ENCODE measurements at places on chromosomes 3 and 15.

DNA sequence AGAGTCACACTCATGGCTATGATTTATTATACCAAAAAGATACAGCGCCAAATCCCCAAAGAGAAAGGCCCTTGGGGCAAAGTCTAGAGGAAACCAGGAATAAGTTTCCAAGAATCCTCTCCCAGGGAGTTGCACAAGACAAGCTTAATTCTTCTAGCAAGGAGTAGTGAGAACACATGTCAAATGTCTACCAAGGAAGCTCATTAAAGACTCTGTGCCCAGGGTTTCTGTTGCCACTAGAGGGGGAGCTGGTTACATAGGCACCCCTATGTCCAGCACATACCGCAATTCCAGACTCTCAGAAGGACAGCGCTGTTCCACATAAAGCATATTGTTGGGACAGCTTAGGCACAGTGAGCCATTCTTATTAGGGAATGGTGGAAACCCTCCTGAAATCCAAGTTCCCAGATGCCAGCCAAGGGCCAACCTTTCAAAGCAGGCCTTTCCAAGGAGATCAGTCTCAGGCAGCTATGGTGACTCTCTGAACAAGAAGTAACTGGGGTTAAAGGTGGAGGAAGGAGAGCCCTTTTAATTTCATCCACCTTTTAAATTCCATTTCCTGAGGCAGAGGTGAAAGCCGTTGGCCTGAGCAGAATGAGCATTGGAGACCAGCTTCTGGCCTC, 194.2 kb downstream of the UACA start:
- peak; percentile 88 for DNase-seq

GRCh38 chr3:9399746-9400145, 2.3 kb downstream of the SETD5 start:
- peak; percentile 96 for DNase-seq

DNA sequence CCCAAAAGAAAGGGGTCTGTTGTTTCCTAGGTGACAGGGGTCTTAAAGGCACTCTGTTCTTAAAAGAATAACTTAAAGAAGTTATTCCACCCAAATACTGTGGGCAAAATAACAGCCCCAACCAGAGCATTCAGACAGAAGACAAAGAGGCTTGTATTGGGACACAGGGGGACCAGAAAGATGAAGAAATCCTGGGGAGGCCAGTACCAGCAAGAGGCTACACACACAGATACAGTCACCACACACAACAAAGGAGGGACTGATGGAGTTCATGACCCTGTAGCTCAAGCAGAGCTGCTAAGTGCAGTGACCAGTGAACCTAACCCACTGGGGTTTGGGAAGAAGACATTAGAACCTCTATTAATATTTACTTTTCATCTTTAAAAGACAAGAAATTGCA, 59.0 kb downstream of the MTHFS start:
- no peak for DNase-seq

- DNase-seq = no peak
Observed at GRCh38 chr3:141921316-141921715, 44.9 kb downstream of the ATP1B3 start.

DNA sequence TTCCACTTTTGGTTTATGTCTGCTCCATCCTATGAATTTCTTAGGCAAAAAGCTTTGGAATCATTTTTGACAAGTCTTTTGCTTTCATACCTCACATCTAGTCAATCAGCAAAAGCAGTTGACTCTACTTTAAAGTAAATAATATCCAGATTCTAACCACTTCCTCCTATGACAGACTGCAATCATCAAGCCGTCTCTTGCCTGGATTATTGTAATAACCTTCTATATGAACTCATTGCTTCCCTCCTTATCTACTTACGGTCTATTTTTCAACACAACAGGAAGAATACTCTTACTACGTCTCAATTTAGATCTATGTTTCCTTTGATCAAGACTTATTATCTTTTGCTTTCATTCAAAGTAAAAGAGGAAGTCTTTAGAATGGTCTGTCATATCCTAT, 20.7 kb downstream of the CLDN1 start:
- no peak for DNase-seq

DNA sequence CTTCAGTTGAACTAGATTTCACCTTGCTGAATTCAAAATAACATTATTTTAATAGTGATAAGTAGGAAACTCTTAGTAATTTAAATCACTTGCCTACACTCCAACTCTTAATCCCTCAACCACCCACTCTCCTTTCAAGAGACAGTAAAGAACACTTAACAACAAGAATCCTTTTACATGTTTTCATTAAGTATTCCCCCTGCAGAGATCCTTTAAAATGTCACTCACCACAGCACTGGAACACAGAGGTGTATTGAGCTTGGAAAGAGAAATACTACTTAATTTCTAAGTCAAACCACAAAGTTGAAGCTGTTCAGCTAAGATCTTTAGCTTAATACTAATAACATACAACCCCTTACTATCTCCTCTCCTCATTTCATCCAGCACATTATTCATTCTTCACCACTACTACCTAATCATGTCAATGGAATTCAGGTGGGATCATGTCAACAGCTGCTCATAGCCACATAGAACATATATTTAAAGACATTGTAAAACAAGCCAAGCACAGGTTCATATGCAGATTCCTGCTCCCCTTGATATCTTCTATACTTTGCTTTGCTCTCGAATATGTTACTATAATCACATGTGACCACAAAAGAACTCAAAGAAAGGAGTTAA, 40.5 kb downstream of the IMPG2 start:
- DNase-seq = no peak

- DNase-seq = no peak
Observed at GRCh38 chr3:182786564-182787196, 6.6 kb upstream of the ATP11B start.

GRCh38 chr3:123872621-123873020, 11.5 kb downstream of the MYLK start:
- no peak for DNase-seq

GRCh38 chr3:85604641-85605040, 645.9 kb downstream of the CADM2 start:
- DNase-seq = no peak
